COLO829 (cell line): ENCODE measurements at places on chromosomes 1 and 21.

- DNase-seq = no peak
Observed at GRCh38 chr1:181931873-181932272, 129.6 kb downstream of the ZNF648 start.

- DNase-seq = no peak
Observed at GRCh38 chr1:158691907-158692306, 5.4 kb upstream of the SPTA1 start.

DNA sequence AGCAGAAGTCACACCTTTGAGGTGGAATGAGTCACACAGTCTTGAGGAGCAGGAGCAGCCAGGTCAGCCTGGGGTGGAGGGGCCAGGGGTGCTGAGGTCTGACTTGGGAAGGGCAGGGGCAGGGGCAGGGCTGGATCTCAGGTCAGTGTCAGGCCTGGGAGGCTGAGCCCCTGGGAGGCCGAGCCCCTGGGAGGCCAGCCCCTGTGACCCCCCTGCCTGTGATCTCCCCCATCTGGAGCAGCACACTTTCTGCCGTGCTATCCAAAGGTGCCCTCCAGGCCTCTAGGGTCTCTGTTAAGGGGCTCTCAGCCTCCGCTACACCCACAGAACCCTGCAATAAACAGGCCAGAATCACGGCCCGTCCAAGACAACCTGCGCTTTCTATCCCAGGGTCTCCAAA is 36.9 kb upstream of the AJAP1 start:
- no peak for DNase-seq

DNA sequence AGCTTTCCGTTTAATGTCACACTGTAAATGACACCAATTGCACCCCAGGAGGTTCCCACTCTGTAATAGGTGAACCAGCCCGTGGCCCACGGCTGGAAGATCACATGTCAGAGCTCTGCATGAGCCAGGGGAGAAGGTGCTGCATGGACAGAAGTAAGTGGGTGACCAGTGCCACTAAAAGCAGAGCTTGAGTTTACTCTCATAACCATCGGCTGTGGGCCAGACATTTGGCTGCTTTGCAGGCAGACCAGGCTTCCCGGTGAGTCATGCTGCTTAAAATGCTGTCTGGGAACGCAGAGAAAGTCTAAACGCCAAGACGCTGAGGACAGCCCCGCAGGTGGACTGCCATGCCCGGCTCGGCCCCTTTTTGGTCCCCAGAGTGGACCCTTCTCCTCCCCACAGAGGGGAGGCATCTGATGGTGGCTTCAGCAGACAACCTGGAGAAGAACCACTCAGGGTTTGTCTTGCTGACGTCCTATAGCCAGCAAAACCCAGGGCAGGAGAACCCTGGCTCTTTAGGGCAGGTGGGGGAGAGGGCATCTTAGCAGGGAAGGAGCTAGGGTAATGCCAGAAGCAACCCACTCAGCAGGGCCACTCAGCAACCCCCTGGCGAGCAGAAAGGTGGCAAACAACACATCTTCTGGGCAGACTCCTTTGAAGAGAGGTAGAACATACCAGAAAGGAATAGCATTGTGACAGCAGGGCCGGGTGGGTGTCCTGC is 7.3 kb downstream of the KIAA2013 start:
- no peak for DNase-seq

DNA sequence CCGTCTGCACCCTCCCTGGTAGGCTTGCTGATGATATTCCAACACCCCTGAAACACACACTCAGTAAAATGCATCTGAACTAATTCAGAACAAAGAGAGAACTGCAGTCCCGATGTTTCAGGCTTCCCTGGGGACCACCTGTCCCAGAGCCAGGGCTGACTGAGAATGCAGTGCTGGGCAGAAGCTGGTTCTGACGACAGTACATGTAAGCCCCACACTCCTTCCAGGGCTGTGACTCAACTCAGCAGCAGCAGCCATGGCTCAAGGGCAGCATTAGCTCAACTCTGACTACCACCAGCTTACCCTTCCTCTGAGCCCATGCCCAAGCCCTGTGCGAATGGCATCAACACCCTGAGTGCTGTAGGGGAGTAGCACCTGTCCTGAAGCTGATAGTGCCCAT is 56.4 kb upstream of the SIPA1L2 start:
- no peak for DNase-seq

DNA sequence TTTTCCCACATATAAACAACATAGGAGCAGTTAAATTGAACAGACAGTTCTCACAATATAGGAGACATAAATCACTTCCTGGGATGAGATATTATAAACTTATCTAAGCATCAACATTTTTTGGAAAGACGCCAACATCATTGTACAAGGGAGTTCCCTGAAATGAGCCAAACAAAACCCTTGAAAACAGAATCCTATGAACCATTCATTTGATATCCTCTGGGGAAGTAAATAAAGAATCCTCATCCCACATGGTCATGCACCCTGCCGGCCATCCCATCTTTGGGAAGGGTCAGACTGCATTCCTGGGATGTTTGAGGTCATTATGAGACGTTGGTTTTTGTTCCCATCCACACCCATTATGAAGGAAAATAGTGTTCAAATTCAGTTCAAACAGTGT is 111.8 kb upstream of the USP25 start:
- DNase-seq = peak; percentile 27

- no peak for DNase-seq
Observed at GRCh38 chr1:232105561-232105960, 479.0 kb downstream of the DISC1 start.

DNA sequence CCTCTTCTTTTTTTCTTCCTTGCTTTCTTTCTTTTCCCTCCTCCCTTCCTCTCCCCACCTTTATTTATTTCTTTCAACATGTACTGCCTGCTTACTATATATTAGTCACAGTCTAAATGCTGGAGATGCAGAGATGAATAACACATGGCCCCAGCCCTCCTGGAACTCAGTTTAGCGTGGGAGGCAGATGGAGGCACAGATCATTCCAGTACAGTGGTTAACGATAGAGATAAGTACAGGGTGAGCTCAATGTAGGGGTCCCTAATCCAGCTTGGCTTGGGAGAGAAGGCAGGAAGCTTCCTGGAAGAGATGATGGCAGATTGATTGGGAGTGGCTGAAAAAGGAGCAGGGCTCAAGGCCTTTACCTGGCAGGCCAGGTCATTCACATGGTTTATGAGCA is 55.6 kb upstream of the PPP2R5A start:
- DNase-seq = no peak

GRCh38 chr21:45538381-45539045 is 3.7 kb downstream of the SLC19A1 start:
- DNase-seq = no peak

GRCh38 chr1:72284084-72284347 is 1.7 kb upstream of the NEGR1 start:
- no peak for DNase-seq

DNA sequence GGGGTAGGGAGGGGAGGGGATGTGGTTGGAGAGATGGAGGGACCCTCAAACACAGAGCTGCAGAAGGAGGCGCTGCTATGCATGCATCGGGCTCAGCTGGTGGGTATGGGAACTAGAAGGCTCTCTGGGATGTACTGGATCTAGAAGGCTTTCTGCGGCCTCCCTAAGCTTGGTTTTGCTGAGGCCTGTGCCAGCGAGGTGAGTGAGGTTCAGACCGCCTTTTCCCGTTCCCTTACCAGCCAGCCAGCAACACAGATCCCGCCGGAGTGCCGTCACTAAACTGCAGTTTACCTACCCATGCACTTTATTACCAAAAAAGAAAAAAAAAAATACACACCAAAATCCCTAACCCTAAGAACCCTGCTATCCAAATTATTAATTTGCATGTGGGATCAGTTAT is 180.2 kb downstream of the PRDM16 start:
- DNase-seq = no peak

DNA sequence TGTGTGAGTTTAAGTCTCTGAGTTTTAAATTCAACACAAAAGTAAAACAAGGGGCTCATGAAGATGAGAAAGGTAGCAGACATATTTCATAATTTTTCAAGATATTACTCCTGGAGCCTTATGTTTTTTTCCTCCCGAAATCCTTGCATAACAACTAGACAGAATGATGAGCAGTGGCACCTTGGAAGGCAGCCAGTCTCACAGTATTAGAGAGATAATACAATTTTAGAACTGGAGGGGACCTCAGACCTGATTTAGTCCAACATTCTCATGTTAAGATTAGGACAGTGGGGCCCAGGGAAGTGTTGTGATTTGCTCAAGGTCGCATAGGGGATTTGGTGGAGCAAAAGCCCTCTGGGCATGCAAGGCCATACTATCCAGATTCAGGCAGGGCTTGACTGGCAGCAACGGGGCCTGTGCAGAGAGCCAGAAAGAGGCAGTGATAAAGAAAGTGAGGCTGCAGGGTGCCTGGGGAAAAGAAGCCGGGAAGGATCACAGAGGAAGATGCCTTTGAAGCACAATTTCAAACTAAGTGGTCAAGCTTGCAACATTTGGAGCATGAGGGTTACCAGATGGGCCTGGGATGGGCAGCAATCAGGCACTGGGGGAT is 31.4 kb upstream of the BCL9 start:
- DNase-seq = no peak

GRCh38 chr1:185574139-185574875 is 159.9 kb upstream of the HMCN1 start:
- DNase-seq = no peak

DNA sequence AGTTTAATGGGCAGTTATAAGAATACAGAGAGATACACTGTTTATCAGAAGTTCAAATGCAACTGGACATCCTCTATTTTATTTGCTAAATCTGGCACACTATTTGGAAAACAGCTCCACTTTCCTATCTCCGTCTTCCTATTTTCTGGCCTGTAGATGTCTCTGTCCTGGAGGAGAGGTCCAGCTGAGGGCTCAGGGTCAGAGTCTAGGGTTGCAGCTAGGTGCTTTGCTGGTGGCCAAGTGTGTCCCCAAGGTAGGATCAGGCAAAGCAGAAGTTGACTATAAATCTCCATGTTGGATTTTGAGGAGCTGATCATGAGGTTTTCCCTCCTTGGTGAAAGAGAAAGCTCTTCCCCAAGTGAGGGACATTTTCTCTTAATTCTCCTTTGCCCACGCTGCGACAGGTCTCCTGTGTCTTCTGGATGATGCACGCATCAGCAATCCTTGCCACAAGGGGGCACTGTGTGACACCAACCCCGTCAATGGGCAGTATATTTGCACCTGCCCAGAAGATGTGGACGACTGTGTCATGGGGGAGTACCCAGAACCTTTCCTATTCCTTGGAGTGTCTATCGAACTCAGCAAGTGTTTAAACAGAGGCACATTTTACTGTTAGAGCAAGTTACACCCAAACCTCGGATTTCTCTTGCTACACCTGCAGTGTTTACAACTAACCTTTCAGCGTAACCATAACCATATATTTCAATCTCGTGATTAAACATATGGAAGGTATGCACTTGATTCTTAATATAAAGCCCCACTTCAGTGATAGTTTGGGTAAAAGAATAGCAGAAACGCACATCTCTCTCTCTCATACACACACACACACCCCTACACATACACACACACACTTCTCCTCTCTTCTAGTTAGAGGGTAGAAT is 10.2 kb downstream of the ADAM30 start:
- peak; percentile 25 for DNase-seq

DNA sequence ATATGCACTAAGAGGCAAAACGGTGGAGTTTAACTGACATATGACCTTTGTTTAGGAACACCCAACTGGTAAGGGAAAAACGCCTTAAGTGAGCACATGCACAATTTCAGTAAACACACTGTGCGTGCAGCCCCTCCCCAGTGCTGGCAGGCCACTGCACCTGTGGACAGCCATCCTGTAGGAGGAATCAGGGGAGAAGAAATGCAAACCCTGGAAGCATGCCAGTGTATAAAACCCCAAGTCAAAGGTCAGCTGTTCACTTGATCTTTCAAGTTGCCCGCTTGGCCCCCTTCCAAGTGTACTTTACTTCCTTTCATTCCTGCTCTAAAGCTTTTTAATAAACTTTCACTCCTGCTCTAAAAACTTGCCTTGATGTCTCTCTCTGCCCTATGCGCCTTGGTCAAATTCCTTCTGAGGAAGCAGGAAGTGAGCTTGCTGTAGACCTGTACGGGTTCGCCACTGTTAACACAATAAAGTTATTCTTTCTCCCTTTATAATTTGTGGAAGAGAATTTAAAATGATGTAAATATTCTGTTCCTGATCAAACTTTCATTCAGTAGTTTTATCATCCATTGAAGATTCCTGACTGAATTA is 31.8 kb downstream of the USP25 start:
- no peak for DNase-seq

GRCh38 chr1:154839691-154840090 is 30.4 kb downstream of the KCNN3 start:
- no peak for DNase-seq

- no peak for DNase-seq
Observed at GRCh38 chr1:31886866-31887265, 51.3 kb downstream of the PTP4A2 start.

- DNase-seq = no peak
Observed at GRCh38 chr1:241536304-241536703, 4.1 kb downstream of the KMO start.

DNA sequence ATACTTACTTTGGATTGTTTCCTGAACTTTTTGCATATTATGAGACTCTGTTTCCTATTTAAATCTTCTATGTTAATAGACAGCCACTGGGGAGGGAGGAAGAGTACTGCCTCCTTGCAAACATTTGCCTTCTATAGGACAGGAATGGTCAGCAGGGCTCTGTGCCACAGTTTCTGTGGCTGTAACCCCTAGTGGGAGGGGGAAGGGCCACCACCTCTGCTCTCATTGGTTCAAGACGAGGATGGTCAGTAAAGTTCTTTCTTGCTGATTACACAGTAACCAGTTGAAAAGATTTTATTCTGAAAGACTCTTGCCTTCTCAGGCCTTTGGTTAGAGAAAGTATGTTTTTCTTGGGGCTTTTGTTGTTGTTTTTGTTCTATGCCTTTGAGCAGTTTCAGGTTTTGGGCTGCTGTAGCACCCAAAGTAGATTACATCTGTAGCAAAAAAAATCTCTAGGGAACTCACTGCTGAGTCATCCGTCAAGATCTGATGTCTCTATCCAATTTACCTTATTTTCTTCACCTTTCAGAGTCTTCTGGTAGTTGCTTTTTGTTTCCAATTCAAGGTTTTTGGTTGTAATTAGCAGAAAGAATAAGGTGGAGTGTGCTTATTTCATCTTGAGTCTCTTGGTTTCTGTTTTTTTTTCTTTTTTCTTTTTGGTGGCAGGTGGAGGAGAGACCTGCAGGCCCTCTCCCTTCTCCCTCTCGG is 23.1 kb downstream of the SLC35A3 start:
- no peak for DNase-seq

DNA sequence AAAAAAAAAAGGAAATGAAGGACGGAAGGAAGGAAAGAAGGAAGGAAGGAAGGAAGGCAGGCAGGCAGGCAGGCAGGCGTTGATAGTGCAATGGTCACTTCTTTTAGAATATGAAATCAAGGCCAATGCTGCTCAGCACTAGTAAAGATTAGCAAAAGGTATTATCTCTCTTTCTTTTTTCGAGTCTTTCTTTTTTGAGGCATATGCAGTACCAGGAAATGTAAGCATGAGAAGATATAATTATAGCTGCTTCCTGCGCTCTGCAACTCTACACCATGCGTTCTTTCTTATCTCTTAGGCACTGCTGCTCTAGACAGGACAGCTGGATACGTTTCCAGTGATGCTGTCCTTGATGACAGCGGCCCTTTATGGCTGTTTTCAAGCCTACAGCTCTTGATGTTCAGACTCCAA is 1512.5 kb upstream of the B3GALT2 start:
- no peak for DNase-seq
